ENCODE measurements at places on chromosomes 4 and X.

DNA sequence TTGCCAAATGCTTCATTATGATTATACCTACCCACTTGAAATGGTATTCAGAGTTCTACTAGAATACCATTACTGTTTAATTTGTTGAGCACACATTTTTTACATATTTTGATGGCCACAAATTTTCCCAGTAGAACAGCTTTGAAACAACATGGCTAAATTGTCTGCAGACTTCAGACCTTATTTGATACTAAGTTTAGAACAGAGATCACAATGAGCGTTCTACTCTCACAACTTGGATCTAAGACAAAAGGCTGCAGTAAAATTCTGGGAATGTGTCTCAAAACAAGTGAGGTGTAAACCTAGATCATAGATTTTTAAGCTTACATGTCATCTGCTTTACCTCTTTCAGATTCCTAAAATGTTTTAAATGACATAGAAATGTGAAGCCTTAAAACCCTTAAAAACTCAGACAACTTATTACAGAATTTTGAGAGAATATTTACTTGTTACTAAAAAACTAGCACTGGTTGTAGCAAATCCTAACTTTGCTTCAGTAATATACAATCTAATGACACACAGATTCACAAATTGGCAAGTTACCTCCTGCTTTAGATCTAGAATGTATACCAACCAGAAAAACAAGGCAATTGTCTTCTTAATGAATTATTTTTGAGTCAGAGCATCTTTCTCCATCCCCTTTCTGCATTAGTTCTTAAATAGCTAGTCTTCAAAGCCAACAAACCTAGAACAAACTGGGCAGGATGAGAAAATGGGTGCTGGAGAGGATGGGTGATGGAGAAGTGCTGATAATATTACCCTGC lies 243.3 kb downstream of the SLC7A11 start:
- DNase-seq: no peak

DNA sequence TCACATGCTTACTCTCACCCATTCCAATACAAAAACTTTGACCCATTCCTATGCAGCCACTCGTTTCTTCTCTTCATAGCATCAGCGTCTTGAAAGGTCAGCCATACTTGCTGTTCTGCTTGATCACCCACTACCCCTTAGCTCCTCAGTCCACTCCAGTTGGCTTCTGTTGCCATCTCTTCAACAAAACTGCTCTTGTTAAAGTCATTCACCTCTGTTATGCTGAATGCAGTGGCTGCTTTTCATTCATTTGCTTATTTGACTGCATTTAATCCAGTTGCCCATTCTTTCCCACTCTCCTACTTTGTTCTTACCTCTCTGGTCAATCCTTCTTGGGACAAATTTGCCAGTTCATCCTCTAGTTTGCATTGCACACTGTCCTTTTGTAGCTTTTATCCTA lies 24.9 kb downstream of the CEP135 start:
- no peak for DNase-seq

DNA sequence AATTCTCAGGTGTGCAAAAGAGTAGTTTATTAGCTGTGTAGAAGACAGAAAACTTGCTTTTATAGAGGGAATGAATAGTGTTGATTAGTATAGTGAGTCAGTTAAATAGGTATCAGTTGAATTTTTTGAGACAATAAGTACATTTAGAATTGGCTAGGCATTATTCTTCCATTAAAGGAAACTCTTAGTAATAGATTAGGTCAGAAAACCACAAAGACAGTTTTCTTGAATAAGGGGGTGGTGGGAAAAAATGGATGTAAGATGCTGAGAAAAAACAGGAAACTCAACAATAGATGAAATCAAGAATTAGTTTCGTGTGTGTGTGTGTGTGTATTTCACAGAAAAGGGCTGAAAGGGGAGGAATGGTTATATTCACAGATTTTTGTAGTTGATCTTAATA lies 16.8 kb downstream of the CD38 start:
- no peak for DNase-seq

GRCh38 chrX:97372001-97372766 lies 488.5 kb downstream of the RPA4 start:
- no peak for DNase-seq

DNA sequence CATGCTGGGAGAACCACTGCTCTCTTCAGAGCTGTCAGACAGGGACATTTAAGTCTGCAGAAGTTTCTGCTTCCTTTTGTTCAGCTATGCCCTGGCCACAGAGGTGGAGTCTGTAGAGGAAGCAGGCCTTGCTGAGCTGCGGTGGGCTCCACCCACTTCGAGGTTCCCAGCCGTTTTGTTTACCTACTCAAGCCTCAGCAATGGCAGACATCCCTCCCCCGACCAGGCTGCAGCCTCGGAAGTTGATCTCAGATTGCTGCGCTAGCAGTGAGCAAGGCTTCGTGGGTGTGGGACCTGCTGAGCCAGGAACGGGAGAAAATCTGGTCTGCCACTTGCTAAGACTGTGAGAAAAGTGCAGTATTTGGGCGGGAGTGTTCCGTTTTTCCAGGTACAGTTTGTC lies 118.9 kb downstream of the SLC10A6 start:
- DNase-seq: no peak

- no peak for DNase-seq
Observed at GRCh38 chr4:185833055-185833598, 21.1 kb upstream of the SORBS2 start.

- DNase-seq: no peak
Observed at GRCh38 chrX:74272230-74272629, 31.8 kb upstream of the ZCCHC13 start.
